ENCODE measurements at places on chromosomes 12 and 14.

GRCh38 chr14:104855532-104856090, 9.5 kb upstream of the CEP170B start:
- DNase-seq, result no peak

DNA sequence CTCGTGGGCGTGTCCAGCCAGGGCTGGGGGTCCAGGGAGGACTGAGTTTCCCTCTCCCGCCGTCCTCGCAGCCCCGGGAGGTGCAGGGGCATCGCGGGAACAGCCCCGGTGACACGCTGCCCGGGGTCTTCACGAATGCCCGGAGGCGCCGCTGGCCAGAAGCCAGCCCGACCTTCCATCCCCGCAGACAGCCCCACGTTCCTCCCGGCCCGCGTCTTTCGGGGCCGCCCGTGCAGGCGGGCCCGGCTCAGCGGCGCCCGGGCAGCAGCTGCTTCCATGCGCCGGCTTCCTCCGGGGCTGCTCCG, 827 bp upstream of the TEDC1 start:
- no peak for DNase-seq

DNA sequence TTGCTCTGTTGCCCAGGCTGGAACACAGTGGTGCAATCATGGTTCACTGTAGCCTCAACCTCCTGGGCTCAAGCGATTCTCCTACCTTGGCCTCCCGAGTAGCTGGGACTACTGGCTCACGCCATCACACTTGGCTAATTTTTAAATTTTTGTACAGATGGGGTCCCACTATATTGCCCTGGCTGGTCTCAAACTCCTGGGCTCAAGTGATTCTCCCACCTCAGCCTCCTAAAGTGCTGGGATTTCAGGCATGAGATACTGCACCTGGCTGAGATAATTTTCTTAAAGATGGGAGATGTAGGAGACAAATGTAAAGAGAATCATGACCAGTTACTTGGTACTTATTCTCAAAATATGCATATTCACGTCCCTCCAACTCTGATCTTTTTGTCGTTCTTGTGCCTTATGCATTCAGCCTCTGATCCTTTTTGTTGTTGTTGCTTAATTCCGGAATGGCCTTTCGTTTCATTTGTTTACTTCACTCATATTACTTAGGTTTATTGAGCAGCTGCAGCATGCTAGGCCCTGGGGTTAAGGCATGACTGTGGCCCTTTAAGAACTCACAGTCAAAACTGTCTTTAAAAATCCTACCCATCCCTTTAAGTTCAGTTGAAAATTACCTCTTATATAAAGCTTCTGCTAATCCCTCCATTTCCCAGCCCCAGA, 8.9 kb downstream of the RBMS2 start:
- DNase-seq, result no peak

- DNase-seq, result no peak
These were observed 24.6 kb upstream of the NCOR2 start for GRCh38 chr12:124592050-124592449.

DNA sequence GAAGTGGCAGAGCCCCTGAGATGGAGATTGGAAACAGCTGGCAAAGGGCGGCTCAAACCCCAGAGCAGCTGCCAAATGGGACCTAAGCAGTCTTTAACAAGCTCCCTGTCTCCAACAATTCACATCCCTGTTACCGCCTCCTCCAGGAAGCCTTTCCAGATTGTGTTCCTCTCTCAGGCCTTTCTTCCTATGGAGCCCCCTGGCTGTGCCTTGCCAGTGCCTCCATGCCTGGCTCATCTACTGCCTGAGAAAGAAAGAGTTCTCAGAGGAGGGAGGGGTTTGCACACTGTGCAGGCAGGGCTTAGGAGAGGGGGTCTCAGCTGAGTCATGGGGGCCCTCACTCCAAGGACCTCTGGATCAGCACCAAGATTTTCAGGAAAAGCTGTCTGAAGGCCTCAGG, 8.8 kb upstream of the KRT74 start:
- DNase-seq, result no peak
